ENCODE measurements at places on chromosomes 11 and 22. TPM values are rescaled to one million over a fixed set of nuclear protein-coding genes. Genes with fewer than 3 reads are reported as not detected.

- no peak for DNase-seq
Measured at GRCh38 chr22:36538529-36538928, 9.6 kb upstream of the EIF3D start.

- no peak for DNase-seq
Measured at GRCh38 chr11:103842191-103842590, 194.2 kb upstream of the DDI1 start.

Gene MRGPRF
- not detected for total RNA-seq

DNA sequence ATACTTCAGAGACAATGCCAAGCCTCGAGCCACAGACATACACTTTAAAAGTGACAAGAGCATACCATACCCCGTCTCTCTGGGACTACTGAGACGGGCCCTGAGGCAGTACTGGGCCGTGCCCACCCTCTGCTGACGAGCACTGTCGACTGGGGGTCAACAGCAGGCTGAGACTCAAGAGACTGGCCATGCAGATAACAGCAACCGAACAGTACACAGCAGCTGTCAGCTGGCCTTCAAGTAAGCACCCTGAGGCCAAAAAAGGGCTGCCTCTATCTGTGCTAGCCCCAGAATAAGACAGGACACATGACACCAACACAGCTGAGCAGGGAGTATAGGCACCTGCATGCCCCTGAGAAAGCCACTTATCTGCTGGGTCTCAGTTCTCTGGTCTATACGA lies 18.9 kb upstream of the TMEM121B start:
- no peak for DNase-seq

GRCh38 chr11:16043617-16044016 lies 312.7 kb downstream of the SOX6 start:
- DNase-seq = no peak

- DNase-seq = no peak
Measured at GRCh38 chr11:15189189-15189588, 74.5 kb downstream of the INSC start.

Gene FOSL1
- total RNA-seq = 9.5 TPM

GRCh38 chr22:38243007-38243765 lies 29.6 kb downstream of the TMEM184B start:
- no peak for DNase-seq

Gene GAB4
- not detected for total RNA-seq

Measured in activated naive CD4-positive, alpha-beta T cell treated with anti-CD3 and anti-CD28 coated beads, Interleukin-2, amount 50 U/mL, for 72 hours (primary cell).